Retinal pigment epithelial cell (primary cell): ENCODE measurements at places on chromosomes 7 and 10.
A peak's percentile ranks its signal among the peaks of the same experiment; 100 is the strongest.

DNA sequence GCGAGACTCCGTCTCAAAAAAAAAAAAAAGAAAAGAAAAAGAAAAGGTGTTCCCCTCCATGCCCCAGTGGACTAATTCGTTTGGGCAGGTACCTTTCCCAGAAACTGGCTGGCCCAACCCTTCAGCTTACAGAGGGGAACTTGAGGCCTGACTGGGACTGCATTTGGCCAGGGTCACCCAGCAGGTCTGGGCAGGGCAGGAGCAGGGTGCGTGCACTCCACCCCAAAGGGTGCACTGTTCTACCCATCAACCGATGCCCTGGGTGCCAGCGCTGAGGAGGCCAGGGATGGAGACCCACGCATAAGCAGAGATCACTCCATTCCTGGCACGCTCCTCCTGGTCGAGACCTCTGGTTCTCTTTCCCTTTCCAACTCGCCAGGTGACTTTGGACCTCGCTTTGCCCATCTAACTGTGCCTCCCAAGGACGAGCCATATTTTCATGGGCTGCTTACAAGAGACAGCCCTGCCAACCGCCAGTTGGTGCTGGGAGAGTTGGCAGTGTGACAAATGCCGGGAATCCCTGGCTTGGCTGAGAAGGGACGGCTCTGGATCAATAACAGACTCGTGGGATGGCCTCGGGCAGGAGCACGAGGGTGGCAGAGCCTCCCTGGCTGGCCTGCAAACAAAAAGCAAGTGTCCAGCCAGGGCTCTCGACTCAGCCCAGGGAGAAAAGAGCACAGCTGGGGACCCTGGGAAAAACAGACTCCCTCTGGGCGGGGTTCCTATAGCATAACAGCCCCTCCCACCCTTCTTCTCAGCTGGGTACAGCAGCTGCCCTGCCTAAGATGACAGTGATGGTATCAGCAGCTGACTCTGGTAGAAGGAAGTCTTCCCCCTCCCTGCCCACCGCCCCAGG, 7.9 kb downstream of the HSPB1 start:
- no peak for DNase-seq

GRCh38 chr7:102472126-102473041, 6.3 kb downstream of the POLR2J start:
- DNase-seq: no peak

DNA sequence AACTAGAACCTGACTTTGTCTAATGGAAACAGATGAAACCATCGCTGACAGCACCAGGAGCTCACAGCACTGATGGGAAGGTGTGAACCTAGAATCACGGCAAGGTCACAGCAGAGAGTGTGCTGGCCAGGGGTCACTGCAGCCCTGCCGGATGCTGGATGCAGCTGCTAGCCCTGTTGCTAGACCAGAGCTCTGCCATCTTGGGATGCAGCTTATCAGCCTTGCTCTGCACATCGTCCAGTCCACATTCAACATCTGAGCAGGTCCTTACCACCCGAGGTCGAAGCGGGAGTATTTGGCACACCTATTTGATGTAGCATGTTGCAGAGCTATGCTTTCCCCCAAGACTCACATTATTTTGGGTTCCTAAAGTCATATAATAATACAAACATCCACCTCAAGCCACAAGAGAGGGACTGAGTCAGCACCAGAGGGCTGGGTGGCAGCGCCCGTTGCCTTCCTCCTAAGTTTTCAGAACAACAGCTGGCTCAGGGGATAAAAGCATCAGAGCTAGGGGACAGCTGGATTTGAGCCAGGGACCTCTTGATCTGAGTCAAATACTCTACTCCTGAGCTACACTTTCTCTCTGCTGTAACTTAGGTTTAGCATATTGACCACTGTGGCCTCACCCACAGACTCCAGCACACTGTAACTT, 135.3 kb downstream of the ZNF467 start:
- DNase-seq: no peak

DNA sequence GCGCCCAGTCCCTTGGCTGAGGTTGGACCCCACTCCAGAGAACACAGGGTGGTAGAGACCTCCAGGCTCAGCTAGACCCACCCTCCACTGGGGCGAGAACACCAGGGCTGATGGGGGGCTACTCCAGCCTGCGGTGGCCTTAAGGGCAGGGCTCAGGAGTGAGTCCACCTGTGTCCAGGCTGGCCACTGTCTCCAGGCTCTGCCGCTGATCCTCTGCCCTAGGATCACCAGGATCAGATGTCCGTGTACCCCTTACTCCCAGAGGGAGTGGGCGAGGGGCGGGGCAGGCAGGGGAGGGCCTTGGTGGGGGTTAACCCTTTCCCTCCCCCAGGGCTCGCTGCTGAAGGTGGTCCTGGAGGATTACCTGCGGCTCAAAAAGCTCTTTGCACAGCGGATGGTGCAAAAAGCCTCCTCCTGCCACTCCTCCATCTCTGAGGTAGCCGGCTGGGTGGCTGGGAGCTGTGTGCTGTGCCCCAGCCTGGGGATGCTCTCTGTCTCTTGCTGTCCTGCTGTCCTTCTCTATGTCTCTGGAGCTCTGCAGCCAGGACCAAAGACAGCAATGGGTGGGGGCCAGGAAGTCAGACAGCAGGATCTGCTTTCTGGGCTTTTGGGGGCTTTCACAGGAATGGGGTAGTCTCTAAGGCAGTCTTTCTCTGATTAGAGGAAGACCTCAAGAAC, 38.0 kb downstream of the PSAP start:
- no peak for DNase-seq

GRCh38 chr7:27096768-27097514, 1.1 kb upstream of the HOXA1 start:
- no peak for DNase-seq

DNA sequence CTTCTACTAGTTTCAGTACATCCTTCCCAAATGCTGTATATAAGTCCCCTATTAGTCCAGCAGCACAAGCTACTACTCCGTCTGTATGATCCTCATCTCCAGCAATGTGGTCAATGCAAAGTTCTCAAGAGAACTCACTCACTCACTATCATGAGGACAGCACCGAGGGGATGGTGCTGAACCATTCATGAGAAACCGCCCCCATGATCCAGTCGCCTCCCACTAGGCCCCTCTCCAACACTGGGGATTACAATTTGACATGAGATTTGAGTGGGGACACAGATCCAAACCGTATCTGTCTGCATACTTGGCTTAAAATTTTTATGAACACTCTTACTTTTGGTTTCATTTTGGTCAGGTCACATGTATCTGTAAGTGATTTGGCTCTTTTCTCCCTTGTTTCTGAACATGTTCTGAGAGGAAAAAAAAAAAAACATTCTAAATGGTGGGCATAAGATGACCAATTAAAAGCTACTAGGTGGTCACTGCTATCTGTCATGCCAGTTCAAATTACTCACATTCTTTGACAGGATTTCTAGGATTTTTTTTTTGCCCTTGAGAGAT, 60.1 kb downstream of the ZNF783 start:
- DNase-seq: no peak

- DNase-seq: no peak
Observed at GRCh38 chr7:100626055-100626454, 13.7 kb downstream of the MOSPD3 start.

DNA sequence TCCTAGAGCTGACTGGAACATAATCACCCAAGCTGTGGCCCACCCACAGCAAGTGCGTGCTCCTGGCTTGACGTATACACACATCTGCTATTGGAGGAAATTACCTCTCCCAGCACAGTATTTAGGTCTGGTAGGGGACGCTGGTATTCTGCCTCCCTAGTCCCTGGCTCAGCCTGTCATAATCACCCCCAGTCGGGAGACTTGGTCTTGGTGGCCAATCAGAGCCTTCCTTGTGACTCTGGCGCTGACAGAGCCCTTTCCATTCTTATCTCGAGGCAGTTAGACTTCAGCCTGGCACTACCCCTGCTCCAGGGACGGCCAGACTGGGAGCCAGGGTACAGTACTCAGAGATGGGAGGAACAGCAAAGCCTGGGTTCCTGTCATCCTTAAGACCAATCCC, 14.3 kb upstream of the PRKAG2 start:
- no peak for DNase-seq

- no peak for DNase-seq
Observed at GRCh38 chr7:96023387-96023786, 251.0 kb downstream of the DYNC1I1 start.

DNA sequence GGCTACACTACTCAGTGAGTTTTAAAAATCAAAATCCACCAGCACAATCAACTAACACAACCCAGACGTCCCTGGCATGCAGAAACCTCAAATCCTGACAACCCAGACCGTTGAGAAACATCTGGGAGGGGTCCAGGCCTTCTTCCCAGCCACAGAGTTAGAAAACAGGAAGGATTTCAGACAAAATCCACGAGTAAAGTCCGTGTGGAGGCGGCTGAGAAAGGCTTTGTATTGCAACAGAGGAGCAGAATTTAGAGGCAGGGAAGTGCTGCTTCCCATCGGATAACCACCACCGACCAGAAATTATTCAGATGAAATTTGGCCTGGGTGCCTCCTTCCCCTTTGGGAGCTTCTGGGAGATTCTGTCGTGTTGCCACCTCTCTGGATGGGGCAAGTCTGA, 61.5 kb downstream of the TNS3 start:
- no peak for DNase-seq

GRCh38 chr10:71368643-71369042, 28.1 kb upstream of the CDH23 start:
- no peak for DNase-seq

- DNase-seq: no peak
Observed at GRCh38 chr7:134662166-134662870, 15.7 kb downstream of the BPGM start.

DNA sequence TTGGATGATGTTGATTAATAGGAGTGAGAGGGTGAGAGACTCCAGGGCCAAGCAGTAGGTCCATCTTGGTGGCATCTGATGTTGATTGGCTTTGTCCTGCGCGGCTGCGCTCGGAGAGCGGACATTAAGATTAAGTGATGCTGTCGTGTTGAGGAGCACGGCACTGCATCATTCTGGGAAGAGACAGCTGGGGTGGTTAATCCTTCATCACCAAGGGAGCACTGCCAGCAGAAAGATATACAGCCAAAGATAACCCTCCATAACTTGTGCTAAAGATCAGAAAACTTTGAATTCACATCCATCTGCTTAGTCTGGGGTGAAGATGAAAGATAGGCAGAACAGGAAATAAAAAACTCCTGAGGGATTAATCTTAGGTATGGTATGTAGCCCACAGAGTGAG, 208.3 kb downstream of the LRMDA start:
- DNase-seq: no peak

GRCh38 chr10:99782447-99783286, at the start of gene ABCC2:
TSS of gene ABCC2 (plus strand) at chr10:99782640. CDS start at chr10:99782845, 205 bp downstream.
- DNase-seq: no peak

DNA sequence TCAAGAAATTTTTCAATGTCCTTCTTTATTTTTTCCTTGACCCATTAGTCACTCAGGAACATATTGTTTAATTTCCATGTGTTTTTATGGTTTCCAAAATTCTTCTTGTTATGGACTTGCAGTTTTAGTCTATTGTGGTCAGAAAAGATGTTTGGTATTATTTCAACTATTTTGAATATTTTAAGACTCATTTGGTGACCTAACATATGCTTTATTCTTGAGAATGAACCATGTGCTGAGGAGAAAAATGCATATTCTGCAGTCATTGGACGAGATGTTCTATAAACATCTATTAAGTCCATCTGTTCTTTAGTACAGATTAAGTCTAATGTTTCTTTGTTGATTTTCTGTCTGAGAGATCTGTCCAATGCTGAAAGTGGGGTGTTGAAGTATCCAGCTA, 42.3 kb upstream of the MDFIC start:
- DNase-seq: no peak

- no peak for DNase-seq
Observed at GRCh38 chr10:44881649-44882048, 29.5 kb upstream of the TMEM72 start.

DNA sequence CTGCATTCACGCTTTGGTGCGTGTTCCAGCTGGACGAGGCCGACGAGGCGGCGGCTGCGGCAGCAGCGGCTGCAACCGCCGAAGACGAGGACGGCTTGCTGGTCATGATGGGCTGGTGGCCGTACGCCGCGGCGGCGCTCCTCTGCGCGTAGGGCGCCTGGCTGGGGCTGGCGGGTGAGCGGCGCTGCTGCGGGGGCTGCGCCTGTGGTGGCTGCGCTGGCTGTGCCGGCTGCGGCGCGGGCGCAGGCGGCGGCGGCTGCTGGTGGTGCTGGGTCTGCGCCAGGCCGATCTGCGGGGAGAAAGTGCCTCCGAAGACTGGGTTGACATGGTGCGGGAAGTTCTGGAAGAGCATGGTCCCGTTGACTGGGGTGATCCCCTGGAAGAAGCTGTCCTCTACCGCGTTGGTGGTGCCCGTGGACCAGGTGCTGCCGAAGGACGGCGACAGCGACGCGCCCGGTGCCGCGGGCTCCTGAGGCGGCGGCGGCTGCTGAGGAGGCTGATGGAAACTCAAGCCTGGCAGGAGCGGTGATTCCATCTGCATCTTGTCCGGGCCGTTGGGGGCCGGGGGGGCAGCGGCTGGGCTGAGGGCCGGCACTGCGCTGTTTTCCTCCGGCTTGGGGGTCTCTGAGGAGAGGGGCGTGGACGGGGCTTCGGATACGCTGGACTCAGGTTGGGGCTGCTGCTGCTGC, 51.1 kb downstream of the CPEB3 start:
- DNase-seq: no peak

GRCh38 chr10:48287417-48288391, 13.2 kb upstream of the FRMPD2 start:
- DNase-seq: no peak

DNA sequence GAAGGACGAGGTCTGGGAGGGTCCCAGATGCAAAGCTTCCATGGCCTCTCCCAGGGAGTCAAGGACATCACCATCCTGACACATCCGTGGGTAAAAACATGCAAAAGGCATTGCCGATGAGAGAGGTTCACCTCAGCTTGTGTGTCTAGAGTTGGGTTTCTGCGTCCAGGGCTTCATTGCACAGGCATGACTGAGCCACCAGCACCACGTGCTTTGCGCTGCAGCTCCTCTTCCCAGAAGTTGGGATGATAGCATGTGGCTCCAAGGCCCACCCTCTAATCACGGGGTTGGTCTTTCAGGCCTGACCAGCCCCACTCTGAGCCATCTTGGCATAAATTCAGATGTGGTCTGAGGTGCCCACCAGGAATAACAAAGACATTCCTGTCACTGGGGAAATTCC, 7.1 kb upstream of the RASGEF1A start:
- DNase-seq: no peak

- peak; percentile 4 for DNase-seq
Observed at GRCh38 chr7:89223900-89224395, 428.4 kb upstream of the TEX47 start.

GRCh38 chr7:132410861-132411541, 165.3 kb downstream of the PLXNA4 start:
- DNase-seq: no peak
